ENCODE measurements at places on chromosomes 7 and 10.

DNA sequence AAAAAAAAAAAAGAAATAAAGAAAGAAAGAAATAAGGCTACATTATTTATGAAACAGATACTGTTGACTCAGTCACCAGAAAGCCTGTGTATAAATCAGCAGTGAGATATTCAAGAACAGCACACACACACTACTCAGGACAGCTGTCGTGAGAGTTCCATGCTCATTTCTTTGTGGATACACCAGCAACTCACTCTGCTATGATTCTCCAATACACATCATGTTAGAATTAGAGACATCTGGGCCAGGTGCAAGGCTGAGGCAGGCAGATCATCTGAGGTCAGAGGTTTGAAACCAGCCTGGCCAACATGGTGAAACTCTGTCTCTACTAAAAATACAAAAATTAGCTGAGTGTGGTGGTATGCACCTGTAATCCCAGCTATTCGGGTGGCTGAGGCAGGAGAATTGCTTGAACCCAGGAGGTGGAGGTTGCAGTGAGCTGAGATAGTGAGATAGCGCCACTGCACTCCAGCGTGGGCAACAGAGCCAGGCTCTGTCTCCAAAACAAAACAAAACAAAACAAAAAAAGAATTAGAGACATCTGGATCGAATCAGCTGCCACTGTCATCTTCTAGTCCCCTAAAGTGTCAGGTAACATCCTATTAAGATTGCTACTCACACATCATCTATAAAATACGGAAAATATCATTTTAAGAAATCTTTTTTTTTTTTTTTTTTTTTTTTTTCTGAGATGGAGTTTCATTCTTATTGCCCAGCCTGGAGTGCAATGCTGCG lies 11.2 kb upstream of the NUPR2 start:
- DNase-seq: no peak

- DNase-seq: no peak
Measured at GRCh38 chr10:44280226-44281014, 104.5 kb downstream of the CXCL12 start.

- no peak for DNase-seq
Measured at GRCh38 chr7:30728591-30729100, 23.3 kb upstream of the INMT start.

GRCh38 chr10:92897916-92898315 lies 49.6 kb downstream of the EXOC6 start:
- DNase-seq: no peak

DNA sequence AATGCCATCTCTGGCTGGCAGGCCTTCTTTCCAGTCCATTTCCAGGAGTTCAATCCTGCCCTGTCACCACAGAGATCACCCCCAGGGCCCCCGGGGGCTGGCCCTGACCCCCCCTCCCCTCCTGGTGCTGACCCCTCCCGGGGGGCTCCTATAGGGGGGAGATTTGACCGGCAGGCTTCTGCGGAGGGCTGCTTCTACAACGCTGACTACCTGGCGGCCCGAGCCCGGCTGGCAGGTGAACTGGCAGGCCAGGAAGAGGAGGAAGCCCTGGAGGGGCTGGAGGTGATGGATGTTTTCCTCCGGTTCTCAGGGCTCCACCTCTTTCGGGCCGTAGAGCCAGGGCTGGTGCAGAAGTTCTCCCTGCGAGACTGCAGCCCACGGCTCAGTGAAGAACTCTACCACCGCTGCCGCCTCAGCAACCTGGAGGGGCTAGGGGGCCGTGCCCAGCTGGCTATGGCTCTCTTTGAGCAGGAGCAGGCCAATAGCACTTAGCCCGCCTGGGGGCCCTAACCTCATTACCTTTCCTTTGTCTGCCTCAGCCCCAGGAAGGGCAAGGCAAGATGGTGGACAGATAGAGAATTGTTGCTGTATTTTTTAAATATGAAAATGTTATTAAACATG lies 6.0 kb downstream of the CHPF2 start:
- no peak for DNase-seq

DNA sequence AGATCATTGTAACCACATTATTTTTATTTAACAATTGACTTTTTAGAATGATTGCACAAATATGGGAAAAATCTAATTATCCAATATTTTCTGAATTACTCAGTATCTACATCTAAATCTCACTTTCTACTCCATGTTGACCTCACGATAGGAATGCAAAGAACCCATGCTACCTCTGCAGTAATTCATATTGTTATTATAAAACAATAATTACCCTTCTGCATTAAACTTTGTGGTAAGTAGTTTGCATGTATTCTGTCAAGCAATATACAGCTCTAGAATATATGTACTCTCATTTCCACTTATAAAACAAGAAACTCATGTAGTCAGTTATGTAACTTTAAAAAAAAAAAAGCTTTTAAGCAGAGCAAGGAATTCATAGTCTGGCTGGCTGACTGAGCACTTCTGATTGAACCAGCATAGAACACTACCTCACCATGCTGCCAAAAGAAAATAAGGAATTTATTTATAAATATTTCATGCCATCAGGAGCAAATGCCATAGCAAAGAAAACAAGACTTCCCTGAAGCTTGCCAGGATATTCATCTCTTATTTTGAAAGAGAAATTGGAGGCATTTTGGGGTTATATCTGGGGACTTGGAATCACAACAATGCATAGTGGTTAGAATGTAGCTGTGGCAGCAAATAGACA lies 895.7 kb downstream of the XPNPEP1 start:
- DNase-seq: no peak

GRCh38 chr7:38057829-38058228 lies 120.2 kb upstream of the STARD3NL start:
- DNase-seq: no peak

DNA sequence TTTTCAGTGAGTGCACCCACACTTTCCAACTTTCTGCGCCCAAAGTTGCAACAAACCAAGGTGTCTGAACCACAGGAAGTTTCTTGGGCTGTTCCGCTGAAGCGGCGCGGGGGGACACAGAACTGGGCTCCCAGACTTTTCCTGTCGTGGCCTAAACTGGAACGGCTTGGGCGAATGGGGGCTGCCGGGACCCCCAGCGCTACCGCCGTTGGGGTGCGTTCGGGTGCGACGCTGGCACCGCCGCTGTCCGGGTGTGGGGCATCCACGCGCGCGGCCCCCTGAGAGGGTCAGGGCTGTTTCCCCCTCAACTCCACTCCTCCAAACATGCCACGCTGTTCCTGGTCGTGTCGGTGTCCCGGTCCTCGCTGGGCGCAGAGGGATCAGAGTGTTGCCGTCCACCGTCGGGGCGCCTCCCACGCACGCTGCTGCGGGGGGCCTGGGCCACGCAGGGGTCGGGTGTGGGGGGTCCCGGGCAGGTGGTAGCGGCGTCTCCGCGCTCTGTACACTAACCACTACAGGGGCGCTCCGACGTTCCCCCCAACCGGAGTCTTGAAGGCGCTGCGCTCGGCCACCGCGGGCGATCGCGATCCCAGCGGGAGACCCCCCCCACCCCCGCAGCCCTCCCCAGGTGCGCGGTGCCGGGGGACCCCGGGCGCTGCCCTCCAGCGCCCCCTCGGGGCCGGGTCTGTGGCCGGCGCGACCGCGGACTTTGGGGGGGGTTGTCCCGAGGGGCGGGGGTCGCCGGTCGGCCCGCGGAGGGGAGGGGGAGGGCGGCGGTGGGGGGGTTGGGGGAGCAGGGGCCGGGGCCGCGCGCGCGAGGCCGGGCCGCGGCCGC lies 2.2 kb upstream of the CUX1 start:
- DNase-seq: peak; percentile 64

GRCh38 chr10:4183761-4184261 lies 398.8 kb upstream of the KLF6 start:
- no peak for DNase-seq

GRCh38 chr7:74380720-74381119 lies 73.0 kb upstream of the GTF2IRD1 start:
- DNase-seq: no peak

- DNase-seq: no peak
Measured at GRCh38 chr7:138889582-138890498, 91.3 kb downstream of the KIAA1549 start.

DNA sequence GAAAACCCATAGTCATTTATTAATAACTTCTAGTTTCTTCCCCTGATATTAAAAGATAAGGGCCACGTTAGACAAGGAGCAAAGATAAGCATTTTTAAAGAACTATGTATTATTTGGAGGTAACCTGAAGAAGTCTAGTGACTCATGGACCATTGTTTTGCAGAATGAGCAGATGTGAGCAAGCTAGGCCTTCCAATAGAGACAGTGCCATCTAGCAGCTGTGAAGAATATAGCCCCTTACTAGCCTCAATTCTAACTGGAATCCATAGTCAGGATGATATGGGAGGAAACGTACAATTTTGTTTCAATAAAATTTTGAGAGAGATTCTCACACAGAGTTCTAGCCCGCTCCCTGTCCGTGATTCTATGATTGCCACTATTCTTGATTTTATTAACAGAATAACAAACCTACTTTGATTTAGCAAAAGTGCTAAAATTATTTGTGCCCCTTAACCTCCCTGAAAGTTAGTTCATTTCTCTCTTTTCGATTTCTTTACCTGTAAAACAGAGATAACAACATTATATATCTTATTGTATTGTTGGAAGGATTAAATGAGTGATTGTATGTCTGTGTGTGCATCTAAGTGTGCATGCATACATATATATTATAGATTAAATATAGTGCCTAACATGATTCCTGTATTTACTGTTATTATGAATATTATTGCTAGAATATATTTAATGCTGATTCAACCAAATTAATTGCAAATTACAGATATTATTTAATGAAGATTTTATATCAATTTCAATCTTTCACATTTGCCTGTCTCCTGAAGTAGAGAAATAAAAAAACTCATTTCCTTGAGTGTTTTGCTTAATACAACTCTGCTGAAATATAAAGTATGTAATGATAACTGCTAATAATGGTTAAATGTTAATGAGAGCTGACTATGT lies 22.7 kb downstream of the FAM237B start:
- DNase-seq: no peak

GRCh38 chr10:71860243-71861029 lies 9.4 kb upstream of the PSAP start:
- peak; percentile 37 for DNase-seq

DNA sequence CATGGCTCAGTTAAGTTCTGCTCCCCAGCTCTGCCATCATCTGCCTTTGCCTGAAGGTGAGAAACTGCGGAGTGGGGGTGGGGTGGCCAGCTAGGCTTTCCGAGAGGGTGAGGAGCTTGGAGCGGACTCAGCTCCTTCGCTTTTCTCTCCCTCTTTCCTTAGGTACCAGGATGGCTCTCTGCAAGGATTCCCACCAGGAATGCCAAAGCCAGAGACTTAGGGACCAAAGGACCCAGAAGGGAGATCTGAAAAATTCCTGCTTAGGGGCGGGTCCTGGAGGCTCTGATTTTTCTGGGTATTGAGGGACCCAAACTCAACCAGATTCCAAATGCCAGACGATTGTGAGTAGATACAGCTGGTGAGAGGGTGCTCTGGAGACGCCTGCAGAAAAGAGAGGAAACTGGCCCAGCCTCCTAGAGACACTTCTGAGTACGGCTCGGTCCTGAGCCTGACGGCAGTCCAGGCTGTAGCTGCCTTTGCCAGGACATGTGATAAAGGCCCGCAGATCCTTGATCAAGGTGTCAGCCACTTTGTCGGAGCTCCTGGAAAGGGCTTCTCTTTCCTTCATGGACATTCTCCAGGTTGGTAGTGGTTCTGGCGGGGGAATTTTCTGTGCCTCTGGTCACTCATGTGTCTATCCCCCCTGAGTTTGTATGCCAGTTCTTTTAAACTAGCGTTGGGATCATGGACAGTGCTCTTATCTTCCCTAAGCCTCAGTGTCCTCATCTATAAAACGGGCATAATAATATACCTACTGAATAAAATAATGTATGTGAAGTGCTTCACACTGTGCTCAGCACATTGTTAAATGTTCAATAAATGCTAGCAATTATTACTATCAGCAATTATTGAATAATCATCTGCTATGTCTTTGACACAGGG lies 42.5 kb upstream of the BTRC start:
- no peak for DNase-seq

DNA sequence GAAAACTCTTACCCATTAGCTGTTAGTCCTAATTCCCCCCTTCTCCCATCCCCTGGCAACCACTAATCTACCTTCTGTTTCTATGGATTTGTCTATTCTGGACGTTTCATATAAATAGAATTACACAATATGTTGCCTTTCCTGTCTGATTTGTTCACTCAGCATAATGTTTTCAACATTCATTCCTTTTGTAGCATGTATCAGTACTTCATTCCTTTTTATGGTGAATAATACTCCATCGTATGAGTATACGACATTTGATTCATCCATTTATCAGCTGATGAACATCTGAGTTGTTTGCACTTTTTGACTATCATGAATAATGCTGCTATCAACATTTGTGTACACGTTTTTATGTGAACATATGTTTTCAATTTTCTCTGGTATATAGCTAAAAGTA lies 4.4 kb upstream of the FRAT1 start:
- no peak for DNase-seq

GRCh38 chr10:26728957-26729356 lies 31.5 kb downstream of the PDSS1 start:
- no peak for DNase-seq

DNA sequence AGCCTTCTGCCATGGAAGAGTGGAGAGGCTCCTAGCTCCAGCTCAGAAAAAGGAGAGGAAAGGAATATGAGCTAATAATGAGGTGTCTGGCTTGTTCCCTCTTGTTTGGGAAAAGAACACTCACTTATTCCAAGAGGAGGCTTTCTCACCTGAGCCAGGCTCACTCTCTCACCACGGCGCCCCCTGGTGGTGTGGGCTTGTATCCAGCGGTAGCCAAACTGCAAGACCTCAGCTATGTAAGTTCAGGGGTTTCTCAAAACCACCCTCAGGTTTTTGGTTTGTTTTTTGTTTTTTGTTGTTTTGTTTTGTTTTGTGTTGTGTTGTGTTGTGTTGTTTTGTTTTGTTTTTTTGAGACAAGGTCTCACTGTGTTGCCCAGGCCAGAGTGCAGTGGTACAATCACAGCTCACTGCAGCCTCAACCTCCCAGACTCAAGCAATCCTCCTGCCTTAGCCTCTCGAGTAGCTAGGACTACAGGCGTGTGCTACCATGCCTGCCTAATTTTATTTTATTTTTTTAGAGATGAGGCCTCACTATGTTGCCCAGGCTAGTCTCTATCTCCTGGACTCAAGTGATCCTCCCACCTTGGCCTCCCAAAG lies 124.0 kb downstream of the TMEM130 start:
- DNase-seq: peak; percentile 42

GRCh38 chr10:43174969-43175368 lies 36.7 kb downstream of the CSGALNACT2 start:
- no peak for DNase-seq

DNA sequence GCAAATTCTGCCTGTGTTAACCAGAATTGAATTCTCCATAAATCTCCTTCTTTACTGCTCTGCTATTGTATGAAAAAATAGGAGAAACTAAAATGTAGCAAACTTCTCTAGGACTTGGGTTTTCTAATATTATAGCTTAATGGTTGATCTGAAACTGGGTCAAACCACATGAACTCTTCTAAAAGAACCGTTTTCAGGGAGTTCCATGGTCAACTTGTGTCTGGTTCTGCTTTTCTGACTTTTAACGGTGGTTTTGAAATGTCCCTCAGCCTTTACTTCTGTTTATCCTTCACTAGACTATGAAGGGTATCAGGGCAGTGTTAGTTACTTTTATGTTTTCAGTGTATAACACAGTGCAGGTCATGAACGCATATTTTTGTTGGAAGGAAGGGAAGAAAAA lies 242.2 kb downstream of the TSPAN12 start:
- DNase-seq: no peak
